ENCODE measurements at places on chromosomes 7 and 10.

GRCh38 chr10:46288601-46289206, 1.9 kb downstream of the ANTXRL start:
- no peak overlapping the region for H3K4me3 ChIP-seq
- peaks cover 3% of the 10 kb centered on the region for H3K4me1 ChIP-seq
- H3K27ac ChIP-seq: no peak overlapping the region
- peaks cover 8% of the 10 kb centered on the region for H3K27me3 ChIP-seq

DNA sequence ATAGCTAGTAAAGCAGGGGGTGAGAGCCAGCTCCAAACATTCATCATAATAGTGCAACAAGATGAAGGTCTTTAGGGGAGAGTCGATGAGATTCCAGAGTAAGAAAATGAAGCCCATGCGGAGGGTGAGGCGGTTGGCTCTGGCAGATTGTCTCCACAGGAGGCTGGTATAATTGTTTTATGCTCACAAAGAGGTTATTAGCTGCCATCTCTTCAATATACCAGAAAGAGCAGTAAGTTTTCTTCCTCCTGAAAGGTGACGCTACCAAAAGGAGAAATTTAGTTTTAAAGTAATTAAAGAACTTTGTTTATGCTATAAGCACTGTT, 59.2 kb upstream of the KCNIP2 start:
- no peaks in the 10 kb centered on the region for H3K36me3 ChIP-seq
- DNase-seq: no peak
- H3K4me3 ChIP-seq: no peak overlapping the region

DNA sequence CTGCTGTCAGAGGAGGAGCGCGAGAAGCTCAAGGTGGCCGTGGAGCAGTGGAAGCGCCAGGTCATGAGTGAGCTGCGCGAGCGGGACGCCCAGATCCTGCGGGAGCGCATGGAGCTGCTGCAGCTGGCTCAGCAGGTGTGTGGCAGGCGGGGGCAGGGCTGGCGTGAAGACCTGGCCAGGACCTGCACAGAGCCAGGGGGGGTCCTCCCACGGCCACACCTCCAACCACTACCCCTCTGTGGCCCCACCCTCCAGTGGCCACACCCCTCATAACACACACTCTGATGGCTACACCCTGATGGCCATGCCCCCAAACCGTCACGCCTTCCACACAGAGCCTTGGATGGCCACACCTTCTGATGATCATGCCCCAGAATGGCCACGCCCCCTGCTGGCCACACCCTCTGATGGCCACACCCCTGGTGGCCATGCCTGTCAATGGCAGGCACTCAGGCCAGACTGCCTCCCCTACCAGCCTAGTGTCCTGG, 23.4 kb upstream of the DPYSL4 start:
- H3K27me3 ChIP-seq: peaks cover 8% of the 10 kb centered on the region
- H3K36me3 ChIP-seq: no peaks in the 10 kb centered on the region
- no peaks in the 10 kb centered on the region for H3K4me1 ChIP-seq
- H3K27ac ChIP-seq: no peak overlapping the region
- no peak for DNase-seq
- no peak overlapping the region for H3K4me3 ChIP-seq

- H3K27ac ChIP-seq: no peak overlapping the region
- no peak for DNase-seq
- H3K27me3 ChIP-seq: no peaks in the 10 kb centered on the region
- no peak overlapping the region for H3K4me3 ChIP-seq
Measured at GRCh38 chr10:62761115-62761514, 43.4 kb upstream of the ADO start.

GRCh38 chr10:67763499-67764011, 67.6 kb upstream of the CTNNA3 start:
- H3K36me3 ChIP-seq: no peaks in the 10 kb centered on the region
- peak; percentile 32 for DNase-seq
- H3K27me3 ChIP-seq: no peaks in the 10 kb centered on the region
- peak overlapping the region; percentile 52 for H3K27ac ChIP-seq
- H3K4me1 ChIP-seq: peaks cover 5% of the 10 kb centered on the region

DNA sequence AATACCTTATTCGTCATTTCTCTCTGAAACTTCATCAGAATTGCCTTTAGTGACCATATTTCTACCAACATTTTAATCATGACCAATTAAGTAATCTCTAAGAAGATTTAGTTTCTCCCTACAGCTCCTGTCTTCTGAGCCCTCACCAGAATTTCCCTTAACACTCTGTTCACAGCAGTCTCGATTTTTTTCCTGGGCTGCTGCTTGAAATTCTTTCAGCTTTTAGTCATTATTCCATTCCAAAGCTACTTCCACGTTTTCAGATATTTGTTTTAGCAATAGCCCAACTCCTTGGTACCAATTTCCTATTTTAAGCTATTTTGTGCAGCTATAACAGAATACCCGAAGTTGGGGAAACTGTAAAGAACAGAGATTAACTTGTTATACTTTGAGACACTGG, 192.4 kb upstream of the DKK1 start:
- no peaks in the 10 kb centered on the region for H3K27me3 ChIP-seq
- no peaks in the 10 kb centered on the region for H3K36me3 ChIP-seq
- H3K4me3 ChIP-seq: no peak overlapping the region
- no peak for DNase-seq
- H3K4me1 ChIP-seq: no peaks in the 10 kb centered on the region
- H3K27ac ChIP-seq: no peak overlapping the region

DNA sequence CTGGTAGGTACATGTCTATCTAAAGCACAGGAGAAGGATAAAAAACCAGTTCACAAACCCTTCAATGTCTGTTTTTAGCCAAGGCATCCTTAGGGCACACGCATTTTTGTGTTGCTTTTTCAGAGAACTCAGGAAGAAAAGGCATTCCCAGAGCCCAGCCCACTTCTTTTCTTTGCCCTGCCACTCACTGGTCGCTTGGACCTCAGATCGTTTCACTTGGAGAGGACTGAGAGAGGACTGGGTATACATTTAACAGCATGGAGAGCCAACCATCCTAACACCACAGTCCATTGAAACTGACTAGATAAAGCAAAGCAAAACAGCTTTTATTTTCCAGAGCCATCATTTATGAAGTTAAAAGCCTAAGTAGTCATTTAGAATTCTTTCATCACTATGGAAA, 194.2 kb downstream of the CAMK1D start:
- DNase-seq: no peak
- H3K4me3 ChIP-seq: no peak overlapping the region
- no peaks in the 10 kb centered on the region for H3K36me3 ChIP-seq
- no peaks in the 10 kb centered on the region for H3K27me3 ChIP-seq
- peaks cover 5% of the 10 kb centered on the region for H3K4me1 ChIP-seq

All from astrocyte (in vitro differentiated cells and primary cell).